Lung microvascular endothelial cell (primary cell): ENCODE measurements at places on chromosomes 4 and X.
A peak's percentile ranks its signal among the peaks of the same experiment; 100 is the strongest.

DNA sequence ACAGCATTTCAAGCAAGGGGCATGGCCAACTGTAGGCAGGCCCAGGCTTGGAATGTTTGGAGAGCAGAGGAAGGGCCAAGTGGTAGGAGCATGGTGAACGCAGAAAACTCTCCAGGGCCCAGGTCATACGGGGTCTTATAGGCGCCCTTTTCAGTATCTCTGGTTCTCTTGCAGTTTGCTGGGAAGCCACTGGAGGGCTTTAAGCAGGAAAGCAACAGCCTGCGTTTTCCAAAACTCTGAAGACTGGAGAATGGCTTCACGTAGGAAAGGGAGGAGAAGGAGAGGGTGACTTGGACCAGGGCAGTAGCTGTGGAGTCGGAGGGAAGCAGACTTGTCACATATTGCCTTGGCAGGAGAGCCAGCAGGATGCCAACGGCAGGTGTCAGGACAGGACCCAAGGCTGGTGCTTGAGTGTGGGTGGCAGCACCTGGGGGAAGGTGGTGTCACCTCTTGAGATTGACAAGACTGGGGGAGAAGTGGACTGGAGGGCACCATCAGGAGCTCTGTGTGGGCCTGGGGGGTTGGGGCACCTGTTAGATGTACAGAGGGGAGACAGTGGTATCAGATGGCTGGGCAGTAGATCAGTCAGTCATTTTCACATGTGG lies 21.9 kb downstream of the TKTL1 start:
- peak; percentile 40 for DNase-seq

DNA sequence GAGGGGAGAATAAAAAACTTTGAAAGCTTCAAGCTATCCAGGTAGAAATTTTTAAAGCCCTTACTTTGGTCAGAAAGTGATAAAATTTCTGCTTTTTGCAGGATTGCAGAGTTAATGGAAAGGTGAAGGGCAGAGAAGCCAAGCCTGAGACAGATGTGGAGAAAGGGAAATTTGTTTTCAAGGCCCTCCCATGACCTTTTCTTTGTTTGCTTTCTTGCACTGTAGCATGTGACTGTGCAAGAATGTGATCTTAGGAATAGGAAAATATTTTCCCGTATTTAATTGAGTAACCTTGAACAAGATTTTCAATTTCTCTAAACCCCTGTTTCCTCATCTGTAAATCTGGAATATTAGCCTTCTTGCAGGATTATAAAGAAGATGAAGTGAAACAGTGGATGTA lies 307.2 kb downstream of the PPARGC1A start:
- no peak for DNase-seq

GRCh38 chr4:2827071-2827873 lies 16.4 kb upstream of the ADD1 start:
- DNase-seq: no peak

GRCh38 chrX:10747975-10748374 lies 127.6 kb upstream of the MID1 start:
- no peak for DNase-seq

- DNase-seq: no peak
Measured at GRCh38 chr4:141849778-141850177, 213.4 kb downstream of the IL15 start.

DNA sequence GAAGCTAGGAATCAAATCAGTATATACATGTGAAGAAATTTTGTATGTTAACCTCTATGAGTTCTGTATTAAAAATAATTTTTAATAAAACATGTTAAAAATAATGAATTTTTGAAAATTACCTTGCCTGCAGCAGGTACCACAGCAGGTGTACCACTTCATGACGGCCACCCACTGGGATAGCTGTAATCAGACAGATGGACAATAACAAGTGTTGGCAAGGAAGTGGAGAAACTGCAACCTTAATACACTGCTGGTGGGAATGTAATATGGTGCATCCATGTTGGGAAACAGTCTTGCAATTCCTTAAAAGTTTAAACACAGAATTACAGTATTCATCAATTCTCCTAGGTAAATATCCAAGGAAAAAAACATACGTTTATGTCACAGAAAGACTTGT lies 209.5 kb downstream of the RELL1 start:
- no peak for DNase-seq

DNA sequence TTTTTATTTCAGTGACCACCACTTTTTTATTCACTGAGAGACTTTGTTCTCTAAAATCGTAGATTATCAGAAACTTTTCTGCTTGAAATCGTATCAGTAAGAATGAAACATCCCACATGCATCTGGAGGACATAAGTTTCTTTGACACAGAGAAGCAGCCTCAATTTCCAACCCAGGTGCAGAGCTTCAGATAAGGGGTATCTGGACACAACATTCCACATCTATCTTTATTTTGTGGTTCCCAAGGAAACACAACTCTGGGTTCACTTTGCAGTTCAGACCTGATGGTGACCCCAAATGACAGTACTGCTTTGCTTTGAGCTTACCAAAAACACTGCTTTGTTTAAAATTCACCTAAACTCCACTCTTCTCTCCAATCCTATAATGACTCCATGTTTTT lies 1.3 kb upstream of the CLCN5 start:
- DNase-seq: no peak

DNA sequence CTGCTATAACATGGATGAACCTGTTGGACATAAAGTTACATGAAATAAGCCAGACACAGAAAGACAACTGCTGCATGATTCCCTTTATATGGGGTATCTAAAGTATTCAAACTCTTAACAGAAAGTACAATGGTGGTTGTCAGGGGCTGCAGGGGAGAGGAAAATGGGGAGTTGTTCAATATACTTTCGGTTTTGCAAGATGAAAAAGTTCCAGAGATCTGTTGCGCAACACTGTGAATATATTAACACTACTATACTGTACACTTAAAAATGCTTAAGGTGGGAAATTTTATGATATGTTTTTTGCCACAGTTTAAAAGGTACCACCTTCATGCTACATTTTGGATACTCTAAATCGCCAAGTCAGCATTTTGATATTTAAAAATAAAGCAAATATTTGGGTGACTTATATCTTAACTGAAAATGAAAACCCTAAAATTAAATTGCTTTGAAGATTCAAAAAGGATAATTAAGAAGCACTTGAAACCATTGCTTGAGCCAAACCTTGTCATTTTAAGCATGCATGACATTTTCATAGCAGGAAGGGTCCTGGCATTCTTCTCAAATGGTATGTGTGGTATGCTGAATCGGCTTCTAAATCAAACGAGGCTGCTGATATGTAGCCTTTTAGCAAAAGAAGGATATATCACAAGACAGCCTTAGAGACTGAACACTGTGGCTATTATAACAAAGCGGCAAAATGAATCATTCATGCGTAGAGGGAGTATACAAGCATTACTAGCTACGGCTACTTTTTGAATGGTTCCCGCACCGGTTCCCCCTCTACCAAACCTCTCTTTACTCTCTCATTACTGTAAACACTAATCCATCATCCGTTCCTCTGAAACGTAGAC lies 607.1 kb upstream of the DIPK2B start:
- peak; percentile 70 for DNase-seq

- DNase-seq: no peak
Measured at GRCh38 chr4:181234951-181235680, 1008.1 kb upstream of the TENM3 start.

GRCh38 chr4:19135895-19136633 lies 1114.5 kb upstream of the LCORL start:
- no peak for DNase-seq

DNA sequence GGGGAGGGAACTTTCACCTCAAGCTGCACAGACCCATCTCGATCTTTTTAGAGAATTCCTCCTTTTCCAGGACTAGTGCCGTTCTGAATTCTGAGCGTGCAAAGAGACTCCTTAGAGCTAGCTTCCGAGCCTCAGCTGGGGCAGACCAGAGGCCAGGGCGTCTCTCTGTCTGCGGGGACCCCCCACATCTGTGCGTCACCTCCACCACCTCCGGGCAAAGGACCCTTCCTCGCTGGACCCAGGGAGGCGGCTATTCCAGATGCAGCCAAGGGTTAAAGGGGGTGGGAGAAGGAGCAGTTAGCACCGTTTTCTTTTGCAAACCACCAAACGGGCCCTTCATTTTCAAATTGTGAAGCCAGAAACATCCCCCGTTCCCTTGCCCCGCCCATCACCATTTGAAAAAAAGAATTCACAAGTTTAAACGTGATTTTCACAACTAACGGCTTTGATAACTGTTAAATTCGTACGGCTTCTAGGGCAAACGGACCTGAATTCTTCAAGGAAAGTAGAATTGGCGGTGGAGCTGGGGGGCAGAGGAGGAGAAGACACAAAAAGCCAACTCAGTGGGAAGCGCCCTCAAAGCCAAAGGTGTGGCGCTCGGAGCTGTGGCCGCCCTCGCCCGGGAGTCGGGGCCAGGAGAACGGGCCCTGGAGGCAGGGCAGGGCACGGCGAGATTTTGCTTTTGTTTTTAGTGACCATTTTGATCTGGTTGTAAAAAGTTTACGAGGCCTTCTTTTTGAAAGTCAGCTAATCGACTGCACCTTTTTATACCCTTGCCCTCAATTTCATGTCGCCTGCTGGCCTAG lies 3.3 kb upstream of the PDGFRA start:
- DNase-seq: no peak

GRCh38 chrX:85244450-85245211 lies 840 bp downstream of the ZNF711 start:
- peak; percentile 3 for DNase-seq

- no peak for DNase-seq
Measured at GRCh38 chrX:103726477-103726876, 15.8 kb downstream of the TMEM31 start.

DNA sequence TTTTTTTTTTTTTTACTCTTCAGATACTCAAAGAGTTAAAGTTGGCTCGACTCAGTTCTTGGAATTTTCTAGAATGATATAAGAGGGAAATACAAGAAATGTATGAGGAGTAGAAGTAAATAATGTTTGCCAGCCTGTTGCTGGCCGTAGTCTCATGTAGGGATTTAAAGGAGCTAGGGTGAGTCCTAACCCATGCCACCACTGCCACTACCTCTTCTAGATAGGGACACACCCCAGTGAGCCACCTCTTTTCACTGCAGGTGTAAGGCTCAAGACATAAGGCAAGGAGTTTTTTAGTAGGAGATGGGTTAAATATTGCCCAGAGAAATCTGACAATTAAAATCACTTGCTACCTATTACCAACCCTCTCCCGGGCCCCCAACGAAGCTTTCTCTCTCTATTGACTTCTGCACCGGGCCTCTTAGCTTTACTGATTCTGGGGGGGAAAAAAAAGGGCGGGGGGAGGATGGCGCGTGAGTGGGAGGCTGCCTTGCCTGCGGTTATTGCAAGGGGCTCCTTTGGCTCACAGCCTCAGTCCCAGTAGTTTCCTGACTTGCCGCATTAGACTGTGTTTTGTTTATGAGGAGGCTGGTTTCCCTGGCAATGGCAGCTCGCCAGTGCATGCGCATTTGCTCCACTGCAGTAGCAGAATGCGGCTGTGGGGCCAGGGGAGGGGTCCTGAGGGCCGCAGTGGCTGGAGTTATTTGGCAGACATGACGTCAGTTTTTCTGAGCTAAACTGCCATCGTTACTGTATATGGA lies 3.0 kb downstream of the LINC00632 start:
- peak; percentile 75 for DNase-seq
